Activated naive CD4-positive, alpha-beta T cell (primary cell): ENCODE measurements at places on chromosomes 11 and 22.

DNA sequence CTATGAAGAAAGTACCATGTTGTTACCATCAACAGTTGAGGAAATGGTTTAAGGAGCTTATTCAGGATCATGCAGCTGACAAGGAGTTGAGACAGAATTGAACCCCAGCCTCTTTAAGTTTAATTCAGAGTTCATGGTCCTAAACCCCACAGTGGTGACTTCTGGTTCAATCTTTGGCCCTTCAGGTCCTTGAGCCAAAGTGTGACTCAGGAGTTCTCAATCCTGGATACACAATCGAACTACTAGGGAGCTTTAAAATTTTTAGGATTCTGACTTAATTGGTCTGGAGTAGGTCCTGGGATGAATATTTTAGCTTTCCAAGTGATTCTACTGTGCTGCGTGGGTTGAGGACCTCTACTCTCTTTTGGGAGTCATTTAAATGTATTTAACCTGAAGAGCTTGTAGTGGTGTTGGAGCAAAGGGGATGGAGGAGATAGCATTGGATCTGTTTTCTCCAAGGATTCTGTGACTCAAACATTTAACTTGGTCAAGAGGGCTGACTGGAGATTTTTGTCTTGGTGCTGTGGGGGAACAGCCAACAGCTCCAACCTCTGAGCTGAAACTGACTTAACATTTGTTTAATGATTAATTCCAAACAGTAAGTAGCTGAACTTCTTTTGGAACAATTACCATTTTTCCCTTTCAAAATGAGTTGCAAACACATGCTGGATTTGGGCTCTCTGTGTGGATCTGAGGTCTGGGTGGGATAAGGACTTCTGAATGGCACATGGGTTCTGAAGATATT lies 80.1 kb downstream of the INSC start:
- DNase-seq = no peak

DNA sequence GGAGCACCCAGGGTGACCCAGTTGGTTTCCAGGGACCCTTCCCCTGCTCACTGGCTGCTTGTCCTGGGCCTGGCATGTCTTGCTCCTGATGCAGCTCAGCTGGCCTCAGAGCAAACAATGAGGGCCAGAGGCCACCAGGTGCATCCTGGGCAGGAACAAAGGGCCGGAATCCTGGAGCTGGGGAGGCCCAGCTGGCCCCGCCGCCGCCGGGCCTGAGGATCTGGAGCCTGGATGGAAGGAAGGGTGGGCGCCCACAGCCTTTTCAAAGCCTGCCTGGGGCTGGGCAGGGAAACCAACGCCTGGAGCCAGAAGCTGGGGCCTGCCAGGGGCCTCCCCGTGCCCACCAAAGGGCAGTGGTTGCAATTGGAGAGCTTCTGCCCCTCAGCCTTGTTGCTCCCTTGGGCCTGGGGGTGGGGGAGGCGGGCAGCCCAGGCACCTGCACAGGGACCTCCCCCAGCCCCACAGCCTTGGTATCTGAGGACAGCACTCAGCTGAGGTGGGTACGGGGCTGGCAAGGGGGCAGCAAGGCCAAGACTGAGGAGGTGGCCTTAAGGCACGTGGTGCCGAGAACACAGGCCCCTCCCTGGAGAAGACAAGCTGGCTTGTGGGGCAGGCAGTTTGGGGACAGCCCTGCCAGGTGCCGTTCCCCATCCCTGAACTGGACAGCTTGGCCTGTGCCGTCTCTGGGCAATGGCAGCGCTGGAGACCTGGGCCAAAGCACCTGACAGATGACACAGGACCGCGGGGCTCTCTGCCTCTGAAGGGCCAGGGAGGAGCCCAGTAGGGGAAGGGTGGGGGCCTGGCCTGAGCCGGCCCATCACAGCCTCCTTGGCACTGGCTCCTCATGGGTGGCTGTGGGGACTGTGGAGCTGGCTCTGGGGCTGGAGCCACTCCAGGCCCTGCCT lies 7.1 kb upstream of the ADORA2A start:
- no peak for DNase-seq

- no peak for DNase-seq
Observed at GRCh38 chr11:78224906-78225420, 36.2 kb downstream of the USP35 start.

DNA sequence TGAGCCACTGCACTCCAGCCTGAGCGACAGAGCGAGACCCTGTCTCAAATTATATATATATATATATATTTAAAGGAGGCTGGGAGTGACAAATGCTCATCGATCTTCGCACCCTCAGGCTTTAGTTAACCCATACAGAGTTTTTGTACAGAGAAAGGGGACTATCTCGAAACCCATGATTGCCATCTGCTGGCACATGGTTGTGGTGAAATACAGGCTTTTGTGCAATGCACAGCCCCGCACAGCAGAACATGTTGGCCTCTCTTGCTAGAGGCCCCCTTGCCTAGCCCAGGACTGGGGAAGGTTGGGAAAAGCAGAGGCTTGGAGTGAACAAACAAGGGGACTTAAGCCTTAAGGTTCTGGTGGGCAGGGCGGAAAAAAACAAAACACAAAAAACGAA lies 3.6 kb downstream of the MYBPC3 start:
- no peak for DNase-seq

DNA sequence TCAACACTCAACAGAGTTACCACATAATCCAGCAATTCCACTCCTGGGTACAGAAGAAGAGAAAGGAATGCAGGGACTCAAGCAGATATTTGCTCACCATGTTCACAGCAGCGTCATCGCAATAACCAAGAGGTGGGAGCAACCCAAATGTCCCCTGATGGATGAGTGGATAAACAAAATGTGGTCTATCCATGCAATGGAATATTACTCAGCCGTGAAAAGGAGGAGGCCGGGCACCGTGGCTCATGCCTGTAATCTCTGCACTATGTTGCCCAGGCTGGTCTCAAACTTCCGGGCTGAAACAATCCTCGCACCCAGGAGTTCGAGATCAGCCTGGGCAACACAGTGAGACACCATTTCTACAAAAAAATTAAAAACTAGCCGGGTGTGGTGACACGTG lies 131.7 kb downstream of the CTTN start:
- no peak for DNase-seq

DNA sequence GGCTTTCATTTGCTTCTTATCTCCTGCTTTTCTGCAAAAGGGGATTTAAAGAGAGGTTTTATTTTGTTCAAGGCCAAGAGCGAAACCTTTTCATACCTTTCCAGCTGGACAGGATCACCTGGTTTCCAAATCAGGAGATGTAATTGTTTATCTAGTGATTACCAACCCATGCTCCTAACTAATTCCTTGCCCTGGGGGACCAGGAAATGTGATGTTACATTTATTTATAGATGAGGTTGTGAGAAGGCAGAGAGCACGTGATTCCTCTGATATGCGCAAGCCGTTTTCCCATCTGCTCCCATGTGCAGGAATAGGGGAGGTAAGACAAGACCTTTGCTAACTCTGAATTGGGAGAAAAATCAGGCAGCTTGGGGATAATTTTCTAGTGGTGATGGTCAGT lies 507.2 kb upstream of the LARGE1 start:
- no peak for DNase-seq

- DNase-seq = no peak
Observed at GRCh38 chr11:60937144-60937527, 12.9 kb downstream of the TMEM132A start.

DNA sequence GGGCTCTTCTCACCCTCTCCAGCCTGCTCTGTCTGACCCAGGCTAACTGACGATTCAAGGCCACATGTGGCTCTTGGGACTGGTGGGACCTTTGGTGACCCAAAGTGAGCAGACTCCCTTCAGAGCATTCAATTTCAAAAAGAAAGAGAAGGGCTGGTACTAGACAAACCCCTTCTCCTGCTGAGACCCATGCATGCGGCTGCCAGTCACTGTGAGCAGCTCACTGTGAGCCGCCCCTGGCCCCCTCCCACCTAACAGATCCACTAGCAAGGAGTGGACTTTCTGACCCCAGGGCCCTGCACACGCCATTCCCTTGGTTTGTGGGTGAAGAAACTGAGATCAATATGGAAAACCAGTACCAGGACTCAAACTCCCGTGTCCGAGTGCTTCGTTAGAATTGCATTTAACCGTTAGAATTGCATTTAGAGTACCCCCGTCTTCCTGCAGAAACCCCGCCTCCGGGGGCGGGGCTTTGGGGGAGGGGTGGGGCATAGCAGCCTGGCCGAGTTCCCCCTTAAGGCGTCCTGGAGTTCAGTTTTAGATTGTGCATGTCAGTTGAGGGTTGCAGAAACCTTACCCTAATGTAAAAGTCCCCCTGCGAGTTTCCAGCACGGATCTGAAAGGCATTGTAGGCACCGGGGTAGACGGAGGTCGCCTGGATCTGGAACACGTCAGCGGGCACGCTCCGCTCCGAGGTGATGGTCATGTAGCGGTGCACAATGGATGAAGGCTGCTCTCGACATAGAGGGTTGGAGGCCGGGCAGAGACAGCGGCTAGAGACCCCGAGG lies 5.1 kb downstream of the EFEMP2 start:
- no peak for DNase-seq

DNA sequence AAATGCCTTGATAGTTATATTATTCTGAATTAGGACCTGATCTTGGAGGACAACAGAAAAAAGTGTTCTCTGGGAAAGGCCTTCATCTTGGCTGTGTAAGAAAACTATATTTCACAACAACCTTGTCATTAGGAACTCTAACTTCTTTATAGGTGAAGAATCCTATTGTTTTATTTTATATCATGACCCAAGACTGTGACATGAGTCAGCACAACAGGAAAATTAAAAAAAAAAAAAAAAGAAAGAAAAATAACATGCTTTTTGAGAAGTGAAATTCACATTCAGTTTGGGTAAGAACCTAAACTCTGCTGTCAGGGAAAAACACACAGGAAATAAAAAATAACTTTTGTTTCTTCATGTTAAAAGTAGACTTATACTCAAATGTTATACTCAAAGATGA lies 11.7 kb upstream of the FOLR2 start:
- DNase-seq = no peak

DNA sequence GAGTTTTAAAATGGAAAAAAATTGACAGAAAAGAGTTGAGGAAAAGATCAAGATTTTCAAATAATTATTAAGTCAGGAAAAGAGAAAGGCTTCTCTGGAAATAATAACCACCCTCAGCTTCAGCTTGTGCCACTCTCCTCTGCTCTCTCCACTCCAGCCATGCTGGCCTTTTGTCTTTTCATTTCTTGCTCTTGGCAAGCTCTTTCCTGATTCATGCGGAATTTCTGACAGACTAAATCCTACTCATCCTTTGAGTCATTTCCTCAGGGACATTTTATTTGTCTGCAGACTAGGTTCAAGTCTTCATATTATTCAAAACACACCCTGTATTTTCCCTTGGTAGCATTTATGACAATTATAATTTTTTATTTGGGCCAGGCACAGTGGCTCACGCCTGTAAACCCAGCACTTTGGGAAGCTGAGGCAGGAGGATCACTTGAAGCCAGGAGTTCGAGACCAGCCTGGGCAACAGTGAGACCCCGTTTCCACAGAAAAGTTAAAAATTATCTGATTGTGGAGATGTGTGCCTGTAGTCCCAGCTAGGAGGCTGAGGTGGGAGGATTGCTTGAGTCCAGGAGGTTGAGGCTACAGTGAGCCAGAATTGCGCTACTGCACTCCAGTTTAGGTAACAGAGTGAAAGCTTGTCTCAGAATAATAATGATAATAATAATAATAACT lies 7.8 kb upstream of the P4HA3 start:
- no peak for DNase-seq

GRCh38 chr11:120027546-120028180 lies 110.2 kb downstream of the TRIM29 start:
- no peak for DNase-seq

- no peak for DNase-seq
Observed at GRCh38 chr11:64165481-64165841, 452 bp downstream of the MACROD1 start.

DNA sequence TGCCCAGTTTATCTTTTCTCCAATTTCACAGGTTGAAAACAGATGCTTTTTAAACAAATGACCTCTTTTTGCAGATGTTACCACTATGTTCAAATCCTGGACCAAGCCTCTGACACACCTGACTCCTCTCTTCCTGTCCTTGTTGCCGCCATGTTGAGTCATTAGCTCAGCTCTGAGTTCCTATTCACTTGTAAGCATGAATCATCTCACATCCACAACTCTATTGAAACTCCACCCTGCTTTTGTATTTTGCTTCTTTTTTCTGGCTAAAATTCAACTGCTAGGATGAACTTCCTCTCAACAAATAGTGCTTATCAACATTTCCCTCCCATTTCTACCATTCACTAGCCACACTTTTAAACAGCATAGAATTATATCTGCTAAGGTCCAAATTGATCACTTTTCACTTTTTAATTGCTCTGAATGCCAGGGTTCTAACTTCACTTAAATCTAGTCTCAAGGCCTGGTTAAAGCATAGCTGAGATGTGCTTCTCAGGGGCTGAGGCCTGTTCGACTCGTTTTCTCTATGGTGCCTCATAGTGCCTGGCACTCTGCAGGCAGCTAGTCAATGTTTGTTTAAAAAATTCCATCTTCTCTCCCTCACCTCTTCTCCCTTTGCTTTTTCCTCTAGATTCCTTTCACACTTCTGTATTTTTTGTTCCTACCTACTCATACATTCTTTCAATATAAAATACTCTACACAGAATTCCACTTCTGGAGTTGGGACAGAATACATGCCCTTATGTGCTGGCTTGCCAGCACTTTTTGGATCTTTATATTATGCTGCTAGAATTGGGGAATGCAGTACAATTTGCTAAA lies 3.9 kb downstream of the JOSD1 start:
- DNase-seq = no peak

DNA sequence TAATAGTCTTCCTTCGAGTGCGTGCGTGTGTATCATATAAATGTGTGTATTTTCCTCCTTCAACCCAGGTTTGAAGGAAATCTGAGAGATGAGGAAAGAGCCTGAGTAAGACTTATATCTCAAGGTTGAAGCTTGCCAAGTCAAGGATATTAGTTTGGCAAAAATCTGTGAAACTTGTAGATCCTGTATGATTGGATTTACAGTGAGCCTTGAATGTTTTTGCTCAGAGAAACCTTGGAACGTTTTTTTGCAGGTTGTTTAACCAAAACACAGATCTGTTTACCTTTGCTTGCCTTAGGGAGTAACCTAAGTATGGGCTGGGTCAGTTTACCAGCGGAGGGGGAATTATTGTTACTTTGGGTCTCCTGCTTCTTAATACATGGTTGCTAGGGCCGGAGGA lies 35.9 kb upstream of the SORL1-AS1 start:
- no peak for DNase-seq

DNA sequence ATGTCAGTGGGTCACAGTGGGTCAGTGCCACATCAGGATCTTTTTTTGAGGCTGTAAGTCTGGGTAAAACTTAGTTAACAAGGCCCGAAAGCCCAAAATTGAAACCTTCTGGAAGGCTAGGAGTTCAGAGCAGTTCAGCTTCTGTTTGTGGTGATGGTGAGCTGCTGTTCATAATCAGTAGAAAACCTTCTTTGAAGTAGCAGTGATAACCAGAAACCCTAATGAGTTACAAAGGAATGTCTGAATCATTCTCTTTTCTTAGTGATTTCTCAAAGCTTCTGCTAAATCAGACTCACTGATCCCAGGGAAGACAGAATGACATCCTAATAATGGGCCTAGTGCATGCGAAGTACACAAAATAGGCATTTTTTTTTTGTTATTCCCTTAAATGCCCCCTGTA lies 124.7 kb downstream of the PARVA start:
- DNase-seq = no peak

- DNase-seq = no peak
Observed at GRCh38 chr11:134863294-134863693, 451.3 kb upstream of the B3GAT1 start.
